Dermis microvascular lymphatic vessel endothelial cell (primary cell): ENCODE measurements at places on chromosomes 5 and 9. TPM values are rescaled to one million over a fixed set of nuclear protein-coding genes. Genes with fewer than 3 reads are reported as not detected.

- DNase-seq = no peak
Measured at GRCh38 chr5:142057697-142058056, 44.9 kb upstream of the GNPDA1 start.

DNA sequence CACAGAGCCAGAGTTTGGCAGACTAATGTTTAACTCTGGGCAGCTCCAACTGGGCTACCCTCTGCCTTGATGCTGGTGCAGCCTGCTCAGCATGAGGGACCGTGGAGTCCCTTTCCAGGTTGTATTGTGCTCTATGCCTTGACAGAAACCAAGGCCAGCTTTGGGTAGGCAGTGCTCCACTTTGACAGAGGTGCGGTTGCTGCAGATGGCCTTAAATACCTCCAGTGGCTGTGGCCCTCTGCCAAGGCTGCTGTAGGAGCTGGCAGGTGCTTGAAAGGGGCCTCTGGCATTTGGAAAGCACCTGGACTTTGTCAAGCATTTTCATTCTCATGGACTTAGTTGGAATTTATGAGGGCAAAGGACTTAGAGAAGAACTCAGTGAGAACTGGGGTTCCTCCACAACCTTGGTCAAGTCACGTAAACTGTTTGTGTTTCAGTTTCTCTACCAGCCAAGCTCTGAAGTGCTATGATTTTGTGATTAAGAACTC is 249.7 kb upstream of the ZNF462 start:
- DNase-seq = no peak

DNA sequence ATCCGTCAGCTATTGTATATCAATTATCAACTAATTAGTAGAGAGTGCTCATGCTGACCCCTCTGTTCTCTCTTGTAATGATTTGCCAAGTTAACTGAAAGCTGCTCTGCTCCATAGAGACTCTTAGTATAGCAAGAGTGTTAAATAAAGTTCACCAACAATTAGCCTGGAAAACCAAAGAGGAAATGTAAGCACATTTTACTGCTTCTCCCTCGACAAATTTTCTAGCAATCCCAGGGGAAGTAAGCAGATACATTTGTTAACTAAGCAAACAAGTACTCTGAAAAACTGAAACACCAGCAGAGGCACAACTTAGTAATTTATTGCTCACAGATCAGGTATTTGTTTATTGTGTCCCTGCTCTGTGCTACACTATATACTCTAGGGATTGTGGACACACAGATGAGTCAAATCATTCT is 162.2 kb downstream of the GLIS3 start:
- DNase-seq = peak; percentile 31

DNA sequence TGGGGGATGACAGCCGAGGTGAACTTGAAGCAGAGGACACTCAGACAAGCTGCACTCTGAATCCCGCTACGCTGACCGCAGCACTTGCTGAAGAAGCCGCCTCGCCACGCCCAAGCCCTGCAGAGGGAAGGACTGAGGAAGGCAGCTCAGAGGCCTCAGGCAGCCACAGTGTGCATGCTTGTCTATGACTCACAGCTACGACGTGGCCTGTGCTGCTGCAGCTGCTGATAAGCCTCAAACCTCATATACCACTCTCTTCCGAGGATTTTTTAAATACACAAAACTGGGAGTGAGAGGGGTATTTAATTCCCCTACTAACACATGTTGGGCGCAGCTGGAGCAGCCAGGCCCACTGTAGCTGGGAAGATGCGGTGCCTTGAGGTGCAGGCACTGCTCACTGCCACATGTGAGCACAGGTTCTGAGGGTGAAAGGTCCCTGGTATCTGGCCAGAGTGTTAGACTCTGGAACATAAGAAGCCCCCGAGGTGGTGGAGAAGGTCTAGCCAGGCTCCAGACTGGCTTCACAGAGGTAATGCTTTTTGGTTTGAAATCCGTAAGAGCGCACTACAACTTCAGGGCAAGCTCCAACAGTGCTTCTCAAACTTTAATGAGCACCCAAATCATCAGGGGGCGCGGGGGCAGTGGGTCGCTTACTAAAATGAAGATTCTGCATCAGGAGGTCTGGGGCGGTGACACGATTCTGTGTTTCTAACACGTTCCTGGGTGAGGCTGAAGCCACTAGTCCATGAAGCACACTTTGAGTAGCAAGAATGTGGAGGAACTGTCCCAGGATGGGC is 196.8 kb downstream of the AUH start:
- DNase-seq = no peak

- no peak for DNase-seq
Measured at GRCh38 chr9:81656871-81657337, 32.4 kb downstream of the TLE1 start.

DNA sequence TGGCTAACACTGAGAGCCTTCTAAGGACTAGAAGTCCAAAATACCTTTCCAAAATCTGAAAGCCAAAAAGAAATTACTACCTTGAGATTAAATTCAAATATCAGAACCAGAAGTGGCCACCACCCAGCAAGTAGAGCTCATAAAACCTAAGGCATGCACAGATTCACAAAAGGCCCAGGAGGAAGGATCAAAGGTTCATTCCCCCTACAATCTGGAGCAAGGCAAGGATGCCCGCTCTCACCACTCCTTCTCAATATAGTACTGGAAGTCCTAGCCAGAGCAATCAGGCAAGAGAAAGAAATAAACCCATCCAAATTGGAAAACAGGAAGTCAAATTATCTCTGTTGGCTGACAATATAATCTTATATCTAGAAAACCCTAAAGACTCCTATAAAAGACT is 6.0 kb downstream of the RASEF start:
- no peak for DNase-seq

- no peak for DNase-seq
Measured at GRCh38 chr9:37617161-37617560, 24.8 kb upstream of the TOMM5 start.

DNA sequence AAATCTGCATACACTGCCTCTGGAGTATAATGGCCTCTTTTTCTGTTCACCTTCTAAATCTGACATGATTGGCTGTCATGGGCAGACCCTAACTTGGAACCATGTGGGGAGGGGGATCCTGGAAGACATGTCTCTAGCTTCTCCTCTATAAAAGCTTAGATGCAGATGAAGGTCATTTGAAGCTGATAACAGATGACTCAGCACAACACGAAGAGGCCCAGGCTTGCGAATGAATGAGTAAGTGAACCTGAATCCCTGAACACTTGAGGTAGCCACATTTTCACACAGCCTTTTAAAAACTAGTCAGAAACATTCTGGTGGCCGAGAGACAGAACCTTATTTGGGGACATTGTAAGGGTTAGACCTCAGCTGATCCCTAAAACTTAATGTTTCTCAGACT is 282.6 kb downstream of the ELAVL2 start:
- DNase-seq = no peak

The CD72 gene
- 0.13 TPM in 1 of 2 replicates, not detected in the other for total RNA-seq

The PCDHGB7 gene
- 3.7 and 8.2 TPM in 2 replicates for total RNA-seq

The LHX6 gene
- total RNA-seq = 1.9 and 3.2 TPM in 2 replicates

The SLC31A2 gene
- total RNA-seq = 6.4 and 10.1 TPM in 2 replicates

The PCDH1 gene
- total RNA-seq = 25.9 and 37.4 TPM in 2 replicates
